Adrenal gland (tissue), 19 donors: ENCODE measurements at places on chromosomes 6 and 20. TPM values are rescaled to one million over a fixed set of nuclear protein-coding genes. Genes with fewer than 3 reads are reported as not detected.

RBM24 gene
- 0.14 TPM for total RNA-seq

PRRT1 gene
- total RNA-seq, result 0.22 TPM

DIDO1 gene
- 51.3 TPM for total RNA-seq

MPC1 gene
- total RNA-seq, result 36.5 TPM

TFAP2D gene
- total RNA-seq, result not detected

PREX1 gene
- 65.3 TPM for total RNA-seq

GRCh38 chr6:114276783-114277182 is 66.0 kb downstream of the HS3ST5 start:
- H3K27me3 ChIP-seq, result no peaks in the 10 kb centered on the region
- no peaks in the 10 kb centered on the region for H3K36me3 ChIP-seq
- H3K27ac ChIP-seq, result no peak overlapping the region
- no peaks in the 10 kb centered on the region for H3K4me1 ChIP-seq
- H3K4me3 ChIP-seq, result no peak overlapping the region

DNA sequence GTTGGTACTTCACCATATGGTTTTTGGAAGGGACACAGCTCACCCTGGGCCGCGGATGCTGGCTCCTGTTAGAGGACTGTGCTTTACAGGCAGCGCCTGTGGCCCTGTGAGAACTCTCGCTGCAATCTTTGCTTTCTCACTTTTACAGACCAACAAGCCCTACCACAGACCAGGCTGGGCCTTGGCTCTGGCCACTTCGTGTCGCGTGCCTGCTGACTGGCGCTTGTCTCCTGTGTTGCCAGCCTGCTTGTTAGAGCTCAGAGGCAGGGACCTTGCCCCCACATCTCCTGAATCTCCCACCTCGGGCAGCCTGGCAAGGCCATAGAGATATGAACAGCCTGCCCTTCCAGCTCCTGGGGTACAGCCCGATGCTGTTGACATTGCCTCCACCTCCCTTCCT is 56.1 kb downstream of the SYNJ2 start:
- no peak overlapping the region for H3K27ac ChIP-seq
- no peaks in the 10 kb centered on the region for H3K27me3 ChIP-seq
- DNase-seq, result peak; percentile 18
- H3K4me3 ChIP-seq, result no peak overlapping the region
- peaks cover 28% of the 10 kb centered on the region for H3K4me1 ChIP-seq

DNA sequence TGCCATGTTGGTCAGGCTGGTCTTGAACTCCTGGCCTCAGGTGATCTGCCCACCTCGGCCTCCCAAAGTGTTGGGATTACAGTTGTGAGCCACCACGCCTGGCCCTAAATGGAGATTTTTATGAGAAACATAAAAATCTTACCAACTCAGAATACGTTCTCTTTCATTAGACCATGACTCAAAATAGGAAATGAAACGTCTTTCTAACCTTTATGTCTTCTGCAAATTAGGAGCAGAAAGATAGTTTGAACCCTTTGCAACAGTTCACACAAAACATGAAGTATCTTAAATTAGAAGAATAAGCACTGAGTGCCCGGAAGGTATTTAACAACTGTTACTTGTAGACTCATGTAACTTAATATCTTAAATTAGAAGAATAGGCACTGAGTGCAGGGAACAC is 48.3 kb downstream of the AHI1 start:
- DNase-seq, result no peak
- H3K27ac ChIP-seq, result no peak overlapping the region
- H3K27me3 ChIP-seq, result no peaks in the 10 kb centered on the region
- H3K4me3 ChIP-seq, result no peak overlapping the region

- H3K4me3 ChIP-seq, result no peak overlapping the region
- H3K27ac ChIP-seq, result no peak overlapping the region
- H3K36me3 ChIP-seq, result no peaks in the 10 kb centered on the region
- H3K27me3 ChIP-seq, result no peaks in the 10 kb centered on the region
- no peak for DNase-seq
- peaks cover 12% of the 10 kb centered on the region for H3K4me1 ChIP-seq
These were observed 10.4 kb downstream of the E2F3 start for GRCh38 chr6:20411953-20412681.

DNA sequence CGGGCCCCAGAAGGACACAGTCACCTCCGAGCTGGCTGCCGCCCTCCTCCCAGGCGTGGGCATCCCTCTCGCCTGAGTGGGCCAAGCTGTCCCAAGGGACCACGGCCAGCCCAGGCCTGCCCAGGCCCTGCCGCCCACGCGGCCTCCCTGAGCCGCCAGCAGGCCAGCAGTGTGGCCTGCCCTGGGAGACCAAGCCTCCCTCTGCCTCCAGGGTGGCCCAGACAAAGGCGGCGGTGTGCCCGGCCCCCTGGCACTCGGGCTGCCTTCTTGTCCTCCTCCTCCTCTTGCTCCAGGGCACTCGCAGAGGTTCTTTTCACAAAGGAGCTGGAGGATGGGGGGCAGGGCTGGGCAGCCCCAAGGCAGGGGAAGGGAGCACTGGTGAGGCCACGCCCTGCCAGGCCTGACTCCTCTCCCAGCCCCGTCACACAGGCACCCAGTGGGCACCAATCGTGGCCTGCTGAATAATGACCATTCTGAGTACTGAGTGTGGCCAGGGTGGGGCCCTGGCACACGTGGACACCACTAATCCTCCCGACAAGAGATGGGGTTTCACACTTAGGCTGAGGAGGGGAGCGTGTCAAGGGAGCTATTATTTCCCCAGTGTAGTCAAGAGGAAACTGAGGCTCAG is 25.3 kb downstream of the NOL4L start:
- peaks cover 27% of the 10 kb centered on the region for H3K4me1 ChIP-seq
- no peak overlapping the region for H3K4me3 ChIP-seq
- H3K27ac ChIP-seq, result no peak overlapping the region

DNA sequence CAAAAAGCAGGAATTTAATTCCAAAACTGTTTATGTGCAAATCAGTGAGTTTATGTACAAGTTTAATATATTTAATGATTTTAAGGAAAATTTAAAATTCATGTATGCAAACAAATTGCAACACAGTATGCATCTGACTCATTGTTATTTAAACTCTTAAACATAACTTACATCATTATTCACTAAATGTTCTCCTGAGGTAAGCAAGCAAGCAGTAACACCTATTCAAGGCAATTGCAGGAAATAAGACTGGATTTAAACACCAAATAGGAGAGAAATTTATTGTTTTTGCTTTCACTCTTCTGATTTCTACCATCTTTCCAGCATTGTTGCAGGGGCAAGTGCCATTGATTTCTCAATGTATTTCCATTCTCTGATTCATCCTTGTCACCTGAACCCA is 239.5 kb downstream of the TFAP2A start:
- no peaks in the 10 kb centered on the region for H3K36me3 ChIP-seq
- H3K27me3 ChIP-seq, result no peaks in the 10 kb centered on the region
- no peaks in the 10 kb centered on the region for H3K4me1 ChIP-seq

DNA sequence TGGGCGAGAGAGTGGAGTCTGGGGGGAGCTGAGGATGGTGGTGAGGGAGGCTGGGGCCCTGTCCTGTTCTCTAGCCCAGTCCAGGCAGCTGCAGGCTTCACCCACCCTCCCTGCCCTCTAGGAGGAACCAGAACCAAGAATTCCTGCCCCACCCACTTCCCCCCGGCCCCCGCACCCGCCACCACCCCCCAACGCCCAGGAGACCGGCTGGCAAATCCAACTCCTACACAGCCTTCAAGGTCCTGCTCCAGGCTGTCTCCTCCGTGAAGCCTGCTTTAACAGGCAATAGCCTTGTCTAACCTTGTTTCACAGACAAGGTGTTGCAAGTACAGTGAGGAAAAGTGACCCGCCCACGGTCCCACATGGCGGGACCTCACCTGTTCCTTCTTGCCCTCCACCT is 2.4 kb downstream of the SPDEF start:
- H3K27ac ChIP-seq, result no peak overlapping the region
- DNase-seq, result no peak
- H3K27me3 ChIP-seq, result no peaks in the 10 kb centered on the region
- no peak overlapping the region for H3K4me3 ChIP-seq
- H3K36me3 ChIP-seq, result no peaks in the 10 kb centered on the region

DNA sequence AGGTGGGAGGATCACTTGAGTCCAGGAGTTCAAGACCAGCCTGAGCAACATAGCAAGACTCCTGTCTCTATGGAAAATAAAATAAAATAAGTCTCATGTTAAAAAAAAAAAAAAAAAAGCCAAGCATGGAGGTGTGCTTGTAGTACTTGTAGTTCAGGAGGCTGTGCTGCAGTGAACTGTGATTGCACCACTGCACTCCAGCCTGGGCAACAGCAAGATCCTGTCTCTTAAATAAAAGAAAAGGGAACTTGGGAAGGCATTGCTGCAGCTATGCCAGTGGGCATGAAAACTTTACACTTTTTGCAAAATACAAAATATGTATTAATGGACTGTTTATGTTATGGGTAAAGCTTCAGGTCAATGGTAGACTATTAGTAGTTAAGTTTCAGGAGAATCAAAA is 37.5 kb upstream of the REV3L start:
- H3K4me1 ChIP-seq, result peaks cover 22% of the 10 kb centered on the region
- no peak overlapping the region for H3K4me3 ChIP-seq
- no peaks in the 10 kb centered on the region for H3K27me3 ChIP-seq
- no peak overlapping the region for H3K27ac ChIP-seq

GRCh38 chr6:13511913-13512717 is 24.7 kb upstream of the GFOD1 start:
- no peaks in the 10 kb centered on the region for H3K4me1 ChIP-seq
- H3K27me3 ChIP-seq, result no peaks in the 10 kb centered on the region
- H3K36me3 ChIP-seq, result no peaks in the 10 kb centered on the region

GRCh38 chr6:36301085-36301658 is 31.3 kb downstream of the PNPLA1 start:
- H3K36me3 ChIP-seq, result no peaks in the 10 kb centered on the region
- H3K4me3 ChIP-seq, result no peak overlapping the region
- H3K4me1 ChIP-seq, result peaks cover 7% of the 10 kb centered on the region
- no peak overlapping the region for H3K27ac ChIP-seq
- no peak for DNase-seq

DNA sequence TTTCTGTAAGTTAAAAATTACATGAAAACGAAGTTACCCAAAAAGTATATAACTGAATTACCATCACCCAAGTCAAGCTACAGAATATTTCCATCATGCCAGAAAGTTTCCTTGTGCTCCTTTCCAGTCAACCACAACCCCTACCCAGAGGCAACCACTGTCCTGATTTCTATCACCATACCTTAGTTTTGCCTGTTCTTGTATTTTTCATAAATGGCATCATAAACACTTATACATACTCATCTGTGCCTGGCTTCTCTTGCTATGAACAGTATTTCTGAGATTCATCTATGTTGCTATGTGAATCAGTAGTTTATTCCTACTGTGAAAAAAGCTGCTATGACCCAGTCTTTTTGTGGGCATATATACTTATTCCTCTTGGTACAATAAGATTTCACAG is 7.4 kb downstream of the FKBP5 start:
- peaks cover 80% of the 10 kb centered on the region for H3K4me1 ChIP-seq
- peak overlapping the region; percentile 19 for H3K4me3 ChIP-seq
- DNase-seq, result no peak
- H3K36me3 ChIP-seq, result no peaks in the 10 kb centered on the region
- no peaks in the 10 kb centered on the region for H3K27me3 ChIP-seq

DNA sequence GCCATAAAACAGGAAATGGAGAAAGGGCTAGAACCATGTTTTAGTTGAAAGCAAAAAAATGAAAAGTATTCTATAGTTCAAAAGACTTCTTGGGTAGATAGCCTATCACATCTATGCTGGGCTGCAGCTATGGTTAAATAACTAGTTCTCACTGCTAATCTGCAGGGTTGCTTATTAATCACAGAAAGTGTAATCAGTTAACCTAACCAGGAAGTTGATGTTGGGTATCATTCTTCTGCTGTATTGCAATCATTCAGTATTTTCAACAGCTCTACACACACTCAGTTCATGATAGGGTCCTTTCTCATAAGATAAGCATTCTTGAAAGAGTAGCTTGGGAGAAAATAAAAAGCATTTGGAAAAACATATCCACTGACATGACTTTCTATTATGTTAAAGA is 135.2 kb upstream of the TCF21 start:
- H3K36me3 ChIP-seq, result no peaks in the 10 kb centered on the region
- no peak overlapping the region for H3K27ac ChIP-seq
- DNase-seq, result no peak
- no peaks in the 10 kb centered on the region for H3K27me3 ChIP-seq
- H3K4me1 ChIP-seq, result no peaks in the 10 kb centered on the region

DNA sequence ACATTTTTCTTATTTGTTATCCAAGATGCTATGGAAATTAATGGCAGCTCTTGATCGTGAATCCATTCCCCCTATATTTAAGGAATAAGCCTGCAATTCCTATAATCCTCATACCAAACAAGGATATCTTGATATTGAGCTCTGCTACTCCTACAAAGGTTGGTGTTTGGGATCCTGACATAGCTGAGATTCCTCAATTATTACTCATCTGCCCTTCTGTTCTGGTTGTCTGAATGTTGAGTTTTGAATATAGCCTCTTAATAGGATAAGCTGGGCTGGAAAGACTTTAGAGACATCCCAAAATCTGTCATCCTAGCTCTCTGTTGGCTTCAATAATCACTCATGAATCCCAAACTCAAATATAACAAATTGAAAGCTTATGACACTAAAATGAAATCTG is 49.9 kb downstream of the CLIC5 start:
- DNase-seq, result no peak
- H3K27me3 ChIP-seq, result no peaks in the 10 kb centered on the region
- no peak overlapping the region for H3K27ac ChIP-seq
- no peak overlapping the region for H3K4me3 ChIP-seq
- no peaks in the 10 kb centered on the region for H3K4me1 ChIP-seq

DNA sequence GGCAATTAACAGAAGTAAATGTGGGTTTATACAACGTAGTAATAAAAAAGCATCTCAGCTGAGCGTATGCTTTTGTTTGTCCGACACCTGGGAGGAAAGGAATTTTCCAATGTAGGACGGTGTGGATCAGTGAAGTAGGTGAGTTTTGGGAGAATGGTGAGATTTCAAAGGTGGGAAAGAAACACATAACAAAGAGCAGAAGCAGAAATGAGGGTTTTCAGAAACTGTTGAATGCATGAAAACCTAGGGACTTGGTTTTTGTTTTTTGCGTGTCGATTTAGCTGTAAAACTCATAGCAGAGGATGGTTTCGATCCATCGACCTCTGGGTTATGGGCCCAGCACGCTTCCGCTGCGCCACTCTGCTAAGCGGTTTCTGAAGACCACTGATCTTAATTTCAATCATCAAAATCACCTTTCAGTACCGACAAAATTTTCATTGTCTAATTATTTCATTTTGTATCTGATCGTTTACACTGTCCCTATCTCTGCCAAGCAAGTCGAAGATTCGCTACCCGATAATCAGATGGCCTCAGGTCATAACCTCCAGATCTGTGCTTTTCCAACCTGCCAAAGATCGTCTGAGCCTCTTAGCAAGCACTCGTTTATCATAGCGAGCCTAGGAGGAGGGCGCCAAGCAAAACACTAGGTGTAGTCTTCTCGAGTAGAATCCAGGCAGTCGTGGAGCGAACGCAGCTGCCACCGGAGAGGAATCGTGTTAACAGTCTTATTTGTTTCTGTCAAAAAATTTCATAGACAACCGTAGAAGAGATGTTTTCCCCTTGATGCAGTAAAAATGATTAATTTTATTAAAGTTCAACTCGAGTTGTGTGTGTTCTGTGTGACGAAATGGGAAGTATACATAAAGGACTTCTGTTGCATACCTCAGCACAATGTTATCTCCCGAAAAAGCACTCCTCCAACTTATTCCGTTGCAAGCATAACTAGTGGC is 20.9 kb upstream of the POM121L2 start:
- H3K36me3 ChIP-seq, result no peaks in the 10 kb centered on the region
- DNase-seq, result no peak
- H3K4me3 ChIP-seq, result peak overlapping the region; percentile 23
- H3K4me1 ChIP-seq, result no peaks in the 10 kb centered on the region
- no peak overlapping the region for H3K27ac ChIP-seq
